ENCODE measurements at places on chromosomes 2 and 18.

GRCh38 chr2:66236067-66236685, 198.7 kb upstream of the MEIS1 start:
- DNase-seq, result no peak

- DNase-seq, result no peak
These were observed 50.9 kb upstream of the SPATS2L start for GRCh38 chr2:200255549-200255948.

DNA sequence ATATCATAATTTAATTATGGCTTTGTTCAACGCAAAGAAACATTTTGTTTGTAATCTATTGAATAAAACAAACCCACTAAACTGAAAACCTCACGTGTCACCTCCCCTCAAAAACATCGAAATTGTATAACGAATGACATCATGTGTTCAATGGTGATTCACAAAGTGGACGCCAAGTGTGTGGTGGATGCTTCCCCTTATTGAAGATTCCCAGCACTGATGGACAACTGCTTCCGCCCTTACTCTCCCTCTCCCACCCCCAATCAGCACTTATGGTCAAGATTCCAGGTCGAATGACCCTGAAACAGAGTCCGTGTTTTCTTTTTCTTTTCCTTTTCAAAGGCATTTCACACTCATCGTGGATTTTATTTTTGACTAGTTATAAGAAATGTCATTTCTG, 383.0 kb upstream of the SMIM21 start:
- no peak for DNase-seq

DNA sequence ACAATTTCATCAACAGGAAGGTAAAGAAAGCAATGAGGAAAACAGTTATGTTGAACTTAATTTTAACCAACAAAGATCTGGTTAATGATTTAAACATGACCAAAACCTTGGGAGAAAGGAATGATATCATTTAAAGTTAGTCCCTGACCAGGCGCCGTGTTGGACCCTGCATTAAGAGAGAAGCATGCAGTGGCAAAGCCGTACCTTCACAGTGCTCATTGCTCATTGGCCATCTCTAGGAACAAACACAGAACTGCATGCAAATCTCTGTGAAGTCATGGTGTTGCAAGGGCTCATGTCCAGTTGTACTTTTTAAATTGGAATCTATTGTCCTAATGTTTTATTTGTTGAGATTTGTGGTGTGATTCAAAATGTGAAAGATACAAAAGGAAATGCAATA, 12.0 kb upstream of the SRBD1 start:
- no peak for DNase-seq

DNA sequence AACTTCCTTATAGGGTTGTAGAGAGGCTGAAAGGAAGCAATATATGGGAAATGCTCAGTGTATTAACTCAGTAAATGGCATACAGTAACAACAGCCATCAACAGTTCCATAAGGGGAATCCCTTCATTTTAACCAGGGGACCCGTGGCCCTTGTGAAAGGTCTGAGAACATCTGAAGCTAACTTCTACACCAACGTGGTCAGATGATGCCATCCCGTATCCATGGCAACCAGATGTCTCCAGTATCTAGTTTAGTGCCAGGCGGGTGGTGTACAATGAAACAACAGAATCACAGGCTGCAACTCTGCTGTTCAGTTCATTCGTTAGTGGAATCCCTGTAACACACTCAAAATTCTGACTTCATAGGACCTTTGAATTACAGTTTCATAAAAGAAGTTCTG, 162.3 kb downstream of the TGIF1 start:
- DNase-seq, result peak; percentile 55

GRCh38 chr18:3916082-3916481, 466.1 kb downstream of the TGIF1 start:
- DNase-seq, result peak; percentile 94

GRCh38 chr2:67666386-67667053, 269.4 kb downstream of the ETAA1 start:
- DNase-seq, result no peak

- DNase-seq, result peak; percentile 9
These were observed 58.1 kb upstream of the SDC1 start for GRCh38 chr2:20282916-20283592.

- DNase-seq, result no peak
These were observed 17.2 kb downstream of the B4GALT6 start for GRCh38 chr18:31667185-31667584.

DNA sequence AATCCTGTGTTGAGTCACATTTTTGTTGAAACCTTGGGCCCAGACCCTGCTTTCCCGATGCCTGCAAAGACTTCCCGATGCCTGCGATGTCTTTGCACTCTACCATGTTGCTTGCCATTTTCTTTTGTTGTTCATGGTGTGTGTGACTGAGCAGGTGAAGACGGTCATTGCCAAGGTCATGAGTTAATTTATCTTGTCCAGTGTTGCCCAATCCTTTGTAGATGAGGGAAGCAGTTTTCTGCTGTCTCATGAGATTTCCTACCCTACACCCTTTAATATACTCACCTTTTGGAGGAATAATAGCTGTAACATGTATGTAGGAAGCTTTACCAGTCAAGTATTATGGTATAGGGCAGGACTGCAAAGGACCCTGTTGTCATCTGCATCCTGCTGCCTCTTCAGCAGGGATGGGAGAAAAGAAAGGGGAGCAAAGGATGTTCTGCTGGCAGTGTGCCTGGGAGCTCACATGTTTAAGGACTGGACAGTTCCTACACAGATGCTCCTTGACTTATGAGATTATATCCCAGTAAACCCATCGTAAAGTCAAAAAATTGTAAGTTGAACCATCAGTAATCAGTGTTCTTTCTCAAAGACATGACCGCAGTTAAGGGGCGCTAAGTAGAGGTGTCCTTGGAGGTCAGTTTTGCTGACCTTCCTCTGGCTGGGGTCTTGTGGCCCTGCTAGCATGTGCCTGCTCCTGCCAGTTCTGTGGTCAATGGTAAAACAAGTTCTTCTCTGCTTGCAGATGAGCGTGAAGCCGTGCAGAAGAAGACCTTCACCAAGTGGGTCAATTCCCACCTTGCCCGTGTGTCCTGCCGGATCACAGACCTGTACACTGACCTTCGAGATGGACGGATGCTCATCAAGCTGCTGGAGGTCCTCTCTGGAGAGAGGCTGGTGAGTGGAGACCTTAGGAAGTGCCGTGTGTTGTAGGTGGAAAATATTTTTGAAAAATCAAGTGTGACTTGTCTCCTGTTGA, 124.8 kb upstream of the EML6 start:
- DNase-seq, result no peak

- DNase-seq, result no peak
These were observed 38.7 kb upstream of the GLS start for GRCh38 chr2:190841707-190842505.

DNA sequence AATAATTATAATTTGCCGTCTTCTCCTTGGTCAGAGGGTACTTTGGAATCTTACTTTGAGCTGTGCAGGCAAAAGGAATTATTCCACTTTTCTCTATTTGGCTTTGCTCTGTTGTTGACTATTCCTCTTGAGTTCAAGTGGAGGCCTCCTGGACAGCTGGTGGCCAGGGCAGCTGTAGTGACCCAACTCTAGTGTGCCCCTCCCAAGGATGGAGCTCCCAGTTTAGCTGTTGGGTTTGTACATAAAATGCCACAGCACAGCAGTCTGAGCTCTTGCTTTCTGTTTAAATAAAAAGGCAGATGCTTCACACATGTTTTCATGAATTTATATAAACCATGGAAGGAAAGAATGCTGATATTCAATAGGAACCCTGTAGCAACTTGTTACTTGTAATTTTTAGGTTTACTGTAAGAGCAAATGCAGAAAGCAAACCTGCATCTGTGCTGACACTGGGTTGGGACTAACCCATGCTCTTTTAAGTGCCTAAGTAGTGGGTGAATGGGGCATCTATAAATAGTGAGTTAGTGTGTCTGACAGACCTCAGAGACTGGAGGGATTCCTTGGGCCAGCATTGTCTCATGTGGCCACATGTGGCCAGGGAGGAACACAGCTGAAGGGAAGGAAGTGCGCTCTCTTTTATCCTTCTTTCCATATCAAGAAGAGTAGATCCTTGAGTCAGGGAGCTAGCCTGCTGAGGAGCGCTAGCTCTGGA, 121.8 kb downstream of the FHOD3 start:
- no peak for DNase-seq

- DNase-seq, result peak; percentile 67
These were observed 19.7 kb upstream of the DCTN1 start for GRCh38 chr2:74399785-74400184.

DNA sequence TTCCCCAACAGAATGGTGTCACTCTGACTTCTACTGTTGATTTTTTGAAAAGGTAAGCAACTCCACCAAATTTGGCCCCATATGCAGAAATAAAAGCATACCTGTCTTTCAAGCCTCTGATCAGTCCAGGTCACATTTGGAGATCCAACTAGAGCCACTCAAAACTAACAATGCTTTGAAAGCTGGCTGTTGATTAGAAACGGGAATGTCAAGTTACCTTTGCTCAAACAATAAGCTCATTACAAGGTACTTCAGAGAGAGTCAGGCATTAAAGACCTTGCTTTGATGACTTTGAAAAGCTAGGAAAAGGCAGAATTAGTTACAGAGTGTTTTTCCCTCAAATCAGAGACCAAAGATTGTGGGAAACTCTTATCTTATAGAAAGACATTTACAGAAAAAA, 4.8 kb upstream of the IHH start:
- no peak for DNase-seq

- DNase-seq, result no peak
These were observed 3.6 kb upstream of the RAB31 start for GRCh38 chr18:9704233-9705118.

GRCh38 chr2:7593360-7593759, 676.1 kb downstream of the RNF144A start:
- DNase-seq, result peak; percentile 14

DNA sequence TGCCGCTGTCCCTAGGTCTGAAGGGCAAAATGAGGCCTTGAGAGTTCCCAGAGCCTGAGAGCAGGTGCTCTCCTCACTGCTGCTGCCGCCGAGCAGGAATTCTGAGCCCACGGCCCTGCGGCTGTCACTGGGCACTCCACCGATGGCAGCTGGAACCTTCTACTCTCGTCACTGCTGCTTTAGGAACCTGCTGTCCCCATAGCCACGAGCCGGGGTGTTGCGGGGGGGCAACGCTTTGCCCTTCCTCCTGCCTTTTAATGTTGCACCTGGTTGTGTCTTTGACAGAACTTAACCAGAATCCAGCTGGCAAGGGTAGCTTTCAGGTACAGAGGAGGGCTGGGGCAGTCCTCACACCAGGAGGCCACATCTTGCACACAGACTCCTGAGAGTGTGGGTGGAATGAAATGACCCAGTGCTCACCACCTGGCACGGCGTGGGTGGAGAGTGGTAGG, 32.3 kb downstream of the NCK2 start:
- DNase-seq, result no peak

GRCh38 chr2:120685066-120685973, 50.3 kb upstream of the GLI2 start:
- no peak for DNase-seq

- no peak for DNase-seq
These were observed 511.6 kb upstream of the CELF4 start for GRCh38 chr18:38077229-38077628.

- no peak for DNase-seq
These were observed 74.7 kb downstream of the EXOC6B start for GRCh38 chr2:72750977-72751639.

DNA sequence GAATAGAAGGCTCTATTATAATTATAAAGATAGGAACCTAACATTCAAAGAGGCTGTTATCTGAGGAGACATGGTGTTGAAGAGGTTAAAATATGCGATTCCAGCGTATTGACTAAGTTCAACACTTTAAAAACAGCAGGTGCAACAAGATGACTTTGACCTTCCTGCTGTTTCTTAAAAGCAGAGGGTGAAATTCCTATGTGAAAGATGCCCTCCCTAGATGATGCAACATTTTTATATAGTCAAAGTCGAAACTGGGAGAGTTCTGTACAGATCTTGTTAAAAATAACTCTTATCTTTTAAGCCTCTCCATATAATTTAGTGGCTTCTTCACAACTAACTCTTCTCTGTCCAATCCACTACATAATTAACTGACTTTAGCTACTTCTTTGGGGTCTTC, 4.4 kb upstream of the ACKR3 start:
- no peak for DNase-seq

GRCh38 chr18:12377556-12378197, 650 bp upstream of the AFG3L2 start:
- DNase-seq, result no peak
